Karpas-422 (cell line): ENCODE measurements at places on chromosomes 2 and 18.

DNA sequence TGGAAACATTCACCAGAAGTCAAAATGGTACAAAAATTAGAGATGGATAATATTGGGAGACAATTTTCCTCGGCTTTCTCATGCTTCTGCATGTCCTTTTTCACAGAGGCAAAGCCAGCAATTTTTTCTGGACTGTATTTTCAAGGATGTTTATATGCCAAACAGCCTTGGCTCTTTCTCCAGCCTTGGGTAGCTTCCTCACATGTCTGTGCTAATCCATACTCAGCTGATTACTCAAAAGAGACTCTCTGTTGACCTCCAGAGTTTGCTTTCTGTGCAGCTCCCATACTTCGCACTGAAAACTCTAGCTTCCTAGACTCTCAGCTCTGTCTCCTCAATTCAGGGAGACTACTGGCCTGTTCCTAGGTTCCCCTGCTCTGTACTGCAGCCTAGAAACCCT lies 10.6 kb downstream of the C18orf63 start:
- DNase-seq = no peak

DNA sequence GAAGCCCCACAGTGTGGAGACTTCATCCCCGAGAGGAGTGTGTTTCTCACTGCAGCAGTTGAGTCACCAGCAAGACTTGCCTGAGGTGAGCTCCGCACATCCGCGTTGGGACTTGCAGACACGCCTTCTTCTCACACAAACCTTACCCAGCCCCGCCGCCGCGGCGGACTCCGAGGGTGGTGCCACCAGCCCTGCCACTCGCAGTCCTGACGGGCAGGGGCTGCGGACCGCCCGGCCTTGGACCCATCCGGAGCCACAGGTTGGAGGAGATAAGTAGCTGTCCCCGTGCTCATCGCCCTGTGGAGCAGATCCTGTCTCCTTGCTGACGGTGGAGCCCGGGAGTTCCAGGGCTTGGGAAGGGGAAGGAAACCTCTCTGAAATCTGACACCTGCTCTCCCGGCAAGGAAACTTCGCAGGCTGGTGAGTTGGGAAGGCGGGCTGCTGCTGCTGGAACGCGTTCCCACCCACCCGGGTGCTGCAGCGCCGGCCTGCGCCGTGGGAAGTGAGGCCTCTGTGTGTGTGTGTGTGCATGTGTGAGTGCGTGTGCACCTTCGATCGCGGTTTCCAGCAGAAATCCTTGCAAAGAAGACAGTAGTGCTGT lies at the start of gene RAB27B:
RAB27B (plus strand) TSS at position 197 of the 601 bp plus-strand sequence. CDS start 49,109 bp downstream, outside the sequence.
- no peak for DNase-seq

DNA sequence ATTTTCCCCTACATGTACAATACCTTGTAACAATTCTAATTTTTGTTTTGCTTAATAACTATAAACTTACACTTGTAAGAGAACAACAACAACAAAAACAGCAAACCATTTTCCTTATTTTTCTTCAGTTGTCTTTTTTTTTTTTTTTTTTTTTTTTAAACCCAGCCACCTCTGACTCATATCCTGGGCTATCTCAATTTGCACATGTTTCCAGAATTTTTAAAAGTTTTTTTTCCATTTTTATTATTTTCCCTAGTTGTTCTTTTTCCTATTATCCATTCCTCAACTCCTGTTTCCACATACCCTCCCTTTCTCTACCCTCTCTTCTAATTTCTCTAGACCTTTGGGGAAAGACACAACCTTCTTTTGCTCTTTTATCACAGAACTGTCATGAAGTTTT lies 112.5 kb downstream of the EFEMP1 start:
- no peak for DNase-seq

DNA sequence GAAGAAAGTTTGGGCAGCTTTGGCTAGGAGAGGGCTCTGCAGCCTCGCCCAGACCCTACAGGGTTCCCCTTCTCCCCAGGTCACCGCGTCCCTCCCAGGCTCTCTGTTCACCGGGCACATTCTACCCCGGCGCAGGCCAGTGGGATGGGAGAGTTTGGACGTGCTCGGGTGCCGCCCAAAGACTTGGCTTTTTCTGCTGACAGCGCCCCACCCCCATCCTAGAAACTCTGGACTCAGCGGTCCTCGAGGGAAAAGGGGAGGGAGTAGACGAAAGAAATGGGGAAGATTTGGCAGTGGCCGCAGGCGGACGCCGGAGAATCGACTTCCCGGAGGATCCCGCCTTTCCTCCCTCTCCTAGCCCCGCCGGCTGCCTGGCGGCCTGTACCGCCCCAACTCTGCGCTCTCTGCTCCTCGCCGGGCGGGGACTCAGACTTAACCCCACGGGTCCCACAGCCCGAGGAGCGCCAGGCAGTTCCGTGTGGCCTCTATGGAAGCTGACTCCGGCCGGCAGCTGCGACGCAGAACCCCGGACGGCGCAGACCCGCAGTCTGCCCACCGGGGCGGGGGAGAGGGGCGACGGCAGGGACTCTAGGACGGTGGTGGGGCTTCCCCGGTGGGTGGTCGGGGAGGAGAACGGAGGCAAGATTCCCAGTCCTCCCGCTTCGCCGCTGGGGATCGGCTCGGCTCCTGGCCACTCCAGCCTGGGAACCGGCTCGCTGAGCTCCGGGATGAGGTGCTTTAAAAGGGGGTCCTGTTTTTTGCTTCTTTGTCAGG lies 863 bp upstream of the SIX2 start:
- no peak for DNase-seq

GRCh38 chr2:172038604-172039003 lies 38.9 kb downstream of the METAP1D start:
- no peak for DNase-seq

DNA sequence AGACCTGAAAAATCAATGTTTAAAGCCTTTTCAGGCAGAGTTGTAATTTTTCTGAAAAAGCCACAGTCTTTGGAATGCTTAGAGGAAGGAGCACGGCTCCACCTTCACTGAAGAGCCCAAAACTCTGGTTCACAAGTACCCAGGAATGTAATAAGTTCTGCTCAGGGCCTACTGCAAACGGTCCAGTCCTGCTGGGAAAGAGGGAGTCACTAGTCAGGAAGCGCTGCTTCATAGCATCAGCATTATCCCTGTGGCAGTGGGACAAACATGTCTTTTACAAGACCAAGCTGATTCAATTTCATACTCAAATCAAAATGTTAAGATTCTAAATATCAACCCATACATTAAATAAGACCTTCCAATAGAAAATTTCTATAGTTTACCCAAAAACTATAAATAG lies 152.9 kb upstream of the PGAP1 start:
- no peak for DNase-seq

DNA sequence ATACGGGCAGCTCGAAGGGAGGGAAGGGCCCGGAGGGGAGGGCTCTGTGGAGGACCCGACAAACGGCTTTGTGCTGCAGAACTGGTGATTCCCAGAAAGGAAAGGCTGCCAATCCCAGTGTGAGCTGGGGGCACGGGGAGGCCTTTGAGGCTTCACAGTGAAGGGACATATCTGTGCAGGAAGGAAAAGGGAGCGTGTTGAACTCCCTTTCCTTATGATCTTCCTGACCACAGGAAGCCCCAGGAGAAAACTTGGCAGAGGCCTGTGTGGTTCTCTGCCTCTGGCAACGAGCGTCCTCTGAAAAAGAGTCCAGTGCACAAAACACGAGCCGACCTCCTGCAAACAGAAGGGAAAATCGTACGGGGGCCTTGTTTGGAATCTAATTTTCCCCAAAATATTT lies 683.5 kb upstream of the SALL3 start:
- no peak for DNase-seq

DNA sequence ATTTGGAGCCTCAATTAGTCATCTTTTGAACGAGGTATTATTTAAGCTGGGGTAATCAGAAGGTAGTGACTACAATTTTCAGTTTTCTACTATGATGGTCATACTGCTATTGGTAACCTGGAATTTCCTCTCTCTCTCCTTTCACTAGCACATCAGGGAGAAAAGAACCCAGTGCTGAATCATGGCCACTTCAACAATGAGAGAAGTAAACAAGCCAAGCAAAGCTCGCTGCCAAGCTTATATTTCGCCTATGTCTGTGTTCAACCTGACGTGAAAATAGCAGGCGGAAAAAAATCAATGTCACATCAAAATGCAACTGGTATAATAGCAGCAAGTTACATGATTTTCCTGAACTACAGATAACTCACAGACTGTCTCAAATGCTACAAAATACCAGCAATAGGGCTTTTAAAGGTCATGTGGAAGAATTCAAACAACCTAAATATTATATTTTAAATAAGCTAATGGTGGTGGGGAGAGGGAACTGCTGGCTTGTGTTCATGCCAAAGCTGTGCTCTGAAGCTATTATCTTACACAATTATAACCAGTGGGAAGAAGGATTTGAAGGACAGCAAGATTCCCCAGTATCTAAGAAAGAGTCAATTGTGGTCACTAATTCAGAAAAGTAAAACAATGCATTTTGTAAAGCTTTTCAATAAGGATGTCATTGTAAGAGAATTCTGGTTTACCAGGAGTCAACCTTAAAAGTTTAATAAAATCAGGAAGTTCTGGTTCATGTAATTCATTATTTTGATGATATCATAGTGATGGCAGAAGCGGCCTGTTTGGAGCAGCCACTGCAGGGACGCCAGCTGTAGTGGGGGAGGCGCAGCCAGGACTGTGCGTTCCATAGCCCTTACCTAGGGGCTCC lies 38.0 kb downstream of the RNF152 start:
- DNase-seq = no peak

- no peak for DNase-seq
Measured at GRCh38 chr18:32048507-32049091, 30.0 kb downstream of the RNF125 start.
